Bladder microvascular endothelial cell (primary cell): ENCODE measurements at places on chromosomes 4 and X. TPM values are rescaled to one million over a fixed set of nuclear protein-coding genes. Genes with fewer than 3 reads are reported as not detected.

The MAP7D2 gene
- total RNA-seq: under 0.01 and 0.19 TPM in 2 replicates

The LRP2BP gene
- total RNA-seq: 0.16 and 0.94 TPM in 2 replicates

The MAGEA2B gene
- not detected in 2 replicates for total RNA-seq

The OPHN1 gene
- 6.8 and 10.4 TPM in 2 replicates for total RNA-seq

The GPR119 gene
- total RNA-seq: not detected in 2 replicates
